ENCODE measurements at places on chromosomes 1 and 21.
A peak's percentile ranks its signal among the peaks of the same experiment; 100 is the strongest.

- no peak for DNase-seq
Observed at GRCh38 chr1:203308328-203308922, 3.1 kb downstream of the BTG2 start.

DNA sequence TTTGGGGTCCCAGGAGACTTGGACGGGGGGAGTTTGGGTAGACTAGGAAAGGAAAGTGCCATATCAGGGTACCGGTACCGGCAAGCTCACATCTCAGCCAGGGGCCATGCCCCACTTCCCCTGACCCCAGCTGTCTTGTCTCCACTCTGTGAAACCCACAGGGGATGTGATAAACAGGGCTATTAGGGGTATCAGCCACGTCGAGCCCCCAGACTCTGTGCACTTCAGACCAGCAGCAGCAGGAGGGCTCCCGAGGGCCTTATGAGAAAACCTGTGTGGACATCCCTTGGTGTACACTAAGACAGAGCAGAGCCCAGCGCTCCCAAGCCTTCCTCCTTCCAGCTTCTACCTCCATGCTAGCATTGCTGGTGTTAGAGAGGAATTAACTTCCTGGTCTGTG, 46.3 kb downstream of the TNNT2 start:
- DNase-seq: no peak

GRCh38 chr1:159071970-159072582, 4.5 kb downstream of the AIM2 start:
- DNase-seq: no peak

DNA sequence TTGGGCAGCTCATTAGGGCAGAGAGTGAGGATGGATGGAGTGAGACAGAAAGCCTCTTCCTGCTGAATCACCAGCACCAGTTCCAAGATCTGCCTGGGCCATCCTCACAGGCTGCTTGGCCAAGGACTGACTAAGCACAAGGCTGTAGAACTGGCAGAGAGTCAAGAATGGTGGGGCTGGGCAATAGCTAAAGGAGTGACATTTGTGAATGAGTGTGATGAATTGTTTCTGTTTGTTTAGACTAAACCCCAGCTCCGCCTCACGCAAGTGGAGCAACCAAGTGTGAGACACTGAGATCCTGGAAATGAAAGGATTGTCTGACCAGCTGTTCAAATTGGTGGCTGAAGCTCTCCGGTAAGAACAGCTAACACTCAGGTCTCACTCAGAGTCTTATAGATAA, 38.6 kb downstream of the BRINP2 start:
- peak; percentile 32 for DNase-seq

GRCh38 chr1:220890602-220891001, 11.4 kb downstream of the HLX start:
- no peak for DNase-seq

DNA sequence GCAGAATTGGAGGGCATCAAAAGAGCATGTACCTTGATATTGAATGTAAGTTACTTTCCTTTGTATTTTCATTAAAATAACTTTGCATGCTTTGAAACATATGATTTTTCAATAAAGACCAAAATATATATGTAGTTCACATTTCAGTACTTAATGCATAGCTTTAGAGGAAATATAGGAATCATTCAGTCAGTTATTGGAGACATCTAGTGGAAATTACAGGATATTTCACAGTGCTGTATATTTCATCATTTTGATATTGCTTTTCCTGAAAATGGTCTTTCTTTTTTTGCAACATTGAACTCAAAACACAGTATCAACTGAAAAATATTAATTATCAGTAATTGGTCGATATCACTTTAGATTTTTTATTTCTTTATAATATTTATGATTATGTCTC, 375.8 kb downstream of the NCAM2 start:
- no peak for DNase-seq

DNA sequence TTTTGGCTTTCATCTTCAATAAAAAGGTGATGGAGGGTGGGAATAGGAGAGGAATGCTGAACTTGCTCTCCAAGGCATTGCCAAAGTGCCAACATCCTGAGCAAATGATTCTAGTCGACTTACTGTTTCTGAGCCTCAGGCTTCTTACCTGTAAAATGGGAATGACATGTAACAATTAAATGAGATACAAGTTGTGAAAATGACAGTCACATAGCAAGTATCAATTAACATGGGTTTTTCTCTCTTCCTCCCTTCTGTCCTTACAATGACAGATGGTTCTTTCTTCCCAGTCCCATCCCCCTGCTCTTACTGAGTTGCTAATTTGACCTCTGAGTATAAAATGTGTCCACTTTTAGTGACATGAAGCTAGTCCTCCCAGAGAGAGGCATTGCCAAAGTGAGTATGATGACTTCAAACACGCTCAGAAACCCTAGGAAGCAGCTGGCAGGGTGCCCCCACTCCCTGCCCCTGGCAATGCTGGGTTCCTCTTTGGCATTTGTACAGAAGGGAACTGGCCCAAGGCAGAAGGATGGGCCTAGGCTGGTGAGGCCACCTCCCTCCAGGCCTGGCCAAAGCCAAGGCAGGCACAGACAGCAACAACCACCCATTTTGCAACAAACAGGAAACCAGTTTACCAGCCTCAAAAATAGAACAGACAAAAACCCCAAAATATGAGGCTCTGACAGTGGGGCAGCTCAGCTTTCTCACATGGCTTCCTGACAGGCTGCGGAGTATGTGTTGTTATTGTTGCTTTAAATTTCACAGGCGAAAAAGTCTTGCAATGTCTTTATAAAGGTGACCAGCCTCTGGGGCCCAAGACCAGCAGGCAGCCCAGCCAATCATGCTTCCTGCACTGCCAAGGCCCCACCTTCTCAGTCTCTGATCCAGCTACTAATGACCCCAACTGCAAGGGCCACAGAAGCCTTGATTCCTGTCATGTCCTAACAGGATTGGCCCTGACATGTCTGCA, 115.9 kb downstream of the HIVEP3 start:
- peak; percentile 25 for DNase-seq

GRCh38 chr21:14581902-14582457, 35.9 kb upstream of the SAMSN1 start:
- DNase-seq: no peak

- DNase-seq: peak; percentile 9
Observed at GRCh38 chr21:33196941-33197374, 32.8 kb upstream of the IFNAR2 start.

DNA sequence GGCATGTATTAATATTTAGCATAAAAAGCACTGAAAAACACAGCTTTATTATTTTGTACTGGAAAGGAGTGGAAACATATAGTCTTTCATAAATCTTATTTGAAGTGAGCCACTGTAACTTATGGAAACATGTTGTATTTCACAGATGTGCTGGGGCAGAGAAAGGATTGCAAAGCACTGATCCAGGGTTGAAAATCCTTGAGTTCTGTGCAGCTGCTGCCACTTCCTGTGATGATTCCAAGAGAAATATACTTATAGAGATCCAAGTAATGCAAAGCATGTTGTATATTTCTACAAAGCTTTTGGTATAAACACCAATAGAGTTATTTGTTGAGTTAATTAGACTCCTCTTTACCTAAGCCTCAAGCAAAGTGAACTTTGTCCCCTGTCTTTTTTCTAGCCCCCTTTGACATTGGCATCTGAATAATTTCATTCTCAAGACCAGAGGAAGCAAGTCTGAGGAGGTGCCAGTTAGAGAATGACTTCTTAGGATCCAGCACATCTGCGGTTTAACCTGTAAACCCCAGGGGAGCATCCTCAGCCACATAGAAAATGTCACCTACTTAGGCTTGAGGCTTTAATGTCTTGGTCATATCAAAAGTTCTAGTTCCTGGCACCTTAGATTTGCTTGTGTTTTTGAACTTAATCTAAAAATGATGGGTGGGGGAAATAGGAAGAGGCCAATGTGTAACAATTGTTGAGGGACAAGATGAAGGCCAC, 173.3 kb downstream of the FASLG start:
- DNase-seq: no peak

- DNase-seq: no peak
Observed at GRCh38 chr21:17903029-17903806, 84.1 kb upstream of the C21orf91 start.

DNA sequence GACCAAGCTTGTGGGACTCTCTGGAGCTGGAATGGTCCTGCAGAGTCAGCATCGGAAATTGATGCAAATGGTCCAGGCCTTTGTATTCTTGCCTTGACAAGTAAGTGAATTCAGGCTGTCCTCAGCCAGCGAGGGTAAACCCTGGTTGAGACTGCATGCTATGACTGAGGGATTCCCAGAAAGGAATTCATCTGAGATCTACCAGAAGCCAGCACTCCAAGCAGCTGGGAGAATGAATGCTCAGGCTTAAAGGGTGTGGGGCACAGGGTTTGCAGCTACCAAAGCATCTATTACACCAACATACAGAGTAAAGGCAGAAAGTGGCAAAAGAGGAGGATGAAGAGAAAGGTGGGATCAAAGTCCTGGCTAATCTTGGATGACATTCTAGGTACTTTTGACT, 257.0 kb upstream of the LYPLAL1 start:
- no peak for DNase-seq

DNA sequence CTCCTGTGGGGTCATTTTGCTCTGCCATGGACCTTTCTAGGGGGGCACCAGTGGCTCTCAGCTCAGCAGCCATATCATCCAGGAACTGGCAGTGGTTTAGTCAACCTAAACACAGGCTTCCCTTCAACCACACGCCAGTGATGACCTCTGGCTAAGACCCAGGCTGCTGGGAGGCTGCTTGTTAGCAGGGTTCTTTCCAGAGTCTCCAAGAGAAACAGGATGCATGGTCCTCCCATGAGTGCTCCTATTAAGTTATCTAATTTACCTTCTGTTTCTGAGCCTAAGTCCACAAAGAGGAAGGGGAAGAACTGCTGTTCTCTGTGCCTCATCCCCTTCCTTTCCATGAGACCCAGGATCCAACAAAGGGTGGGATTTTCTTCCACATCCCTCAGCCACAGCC, 137.3 kb upstream of the PLXNA2 start:
- no peak for DNase-seq

- DNase-seq: no peak
Observed at GRCh38 chr1:9444532-9444931, 94.7 kb upstream of the SLC25A33 start.

- DNase-seq: no peak
Observed at GRCh38 chr1:16397120-16397519, 30.1 kb downstream of the SZRD1 start.

GRCh38 chr1:160630523-160631451, 16.1 kb downstream of the SLAMF1 start:
- no peak for DNase-seq

DNA sequence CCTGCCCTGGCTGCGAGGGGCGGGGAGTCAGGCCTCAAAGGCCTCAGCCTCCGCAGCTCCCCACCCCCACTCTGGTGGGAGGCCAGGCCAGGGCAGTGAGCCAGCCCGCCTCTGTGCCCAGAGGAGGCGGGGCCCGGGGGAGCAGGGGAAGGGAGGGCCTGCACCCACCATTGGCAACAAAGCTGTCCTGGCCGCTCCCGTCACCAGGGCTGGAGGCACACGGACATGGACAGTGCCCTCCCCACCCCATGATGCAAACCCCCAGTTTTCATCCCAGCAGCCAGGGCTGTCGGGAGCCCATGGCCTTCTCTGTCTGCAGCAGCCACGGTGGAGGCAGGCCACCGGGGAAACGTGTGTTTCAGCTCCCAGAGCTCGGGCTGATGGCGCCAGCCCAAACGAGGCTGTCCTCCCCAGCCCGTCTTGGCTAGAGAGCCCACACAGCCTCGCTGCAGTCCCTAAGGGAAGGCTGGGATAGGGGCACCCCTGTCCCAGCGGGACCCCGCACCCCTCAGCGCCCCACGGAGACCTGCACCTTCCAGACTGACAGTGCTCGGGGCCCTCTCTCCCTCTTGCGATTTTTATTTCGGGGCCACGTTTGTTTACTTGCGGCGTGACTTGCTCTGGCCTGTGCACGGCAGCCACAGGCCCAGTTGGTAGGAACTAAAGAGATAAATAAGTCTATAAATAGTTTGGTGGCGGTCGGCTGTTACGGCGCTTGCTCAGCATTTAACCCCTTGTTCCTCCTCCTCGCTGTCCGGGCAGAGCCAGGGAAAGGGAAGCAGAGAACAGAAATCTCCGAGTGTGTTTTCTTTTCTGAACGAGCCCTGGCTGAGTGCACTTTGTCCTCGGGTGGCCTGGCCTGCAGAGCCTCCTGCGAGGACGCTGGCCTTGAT, 101.8 kb downstream of the PRDM16 start:
- DNase-seq: no peak

DNA sequence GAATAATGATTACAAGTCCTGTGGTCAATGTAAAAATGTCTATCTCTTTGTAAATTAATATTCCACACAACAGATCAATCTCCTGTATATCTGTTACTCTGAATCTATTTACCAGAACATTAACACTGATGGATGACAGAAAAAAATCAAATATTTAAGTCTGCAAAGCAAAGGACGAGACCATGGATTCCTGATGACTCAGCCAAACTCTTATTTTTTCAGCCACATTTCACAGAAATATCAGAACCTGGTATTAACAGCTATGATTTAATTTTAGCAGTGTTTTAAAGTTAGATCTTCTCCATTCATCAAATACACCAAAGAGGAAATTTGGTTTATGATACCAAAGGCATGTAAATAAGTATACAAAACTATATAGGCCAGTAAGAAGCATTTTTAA, 46.1 kb downstream of the FAF1 start:
- DNase-seq: no peak

- no peak for DNase-seq
Observed at GRCh38 chr1:186768906-186769305, 59.8 kb upstream of the PLA2G4A start.

GRCh38 chr1:119829625-119830024, 18.4 kb upstream of the REG4 start:
- DNase-seq: no peak

- no peak for DNase-seq
Observed at GRCh38 chr1:185645686-185646085, 88.5 kb upstream of the HMCN1 start.

GRCh38 chr1:227869279-227869842, 53.9 kb downstream of the PRSS38 start:
- DNase-seq: no peak

DNA sequence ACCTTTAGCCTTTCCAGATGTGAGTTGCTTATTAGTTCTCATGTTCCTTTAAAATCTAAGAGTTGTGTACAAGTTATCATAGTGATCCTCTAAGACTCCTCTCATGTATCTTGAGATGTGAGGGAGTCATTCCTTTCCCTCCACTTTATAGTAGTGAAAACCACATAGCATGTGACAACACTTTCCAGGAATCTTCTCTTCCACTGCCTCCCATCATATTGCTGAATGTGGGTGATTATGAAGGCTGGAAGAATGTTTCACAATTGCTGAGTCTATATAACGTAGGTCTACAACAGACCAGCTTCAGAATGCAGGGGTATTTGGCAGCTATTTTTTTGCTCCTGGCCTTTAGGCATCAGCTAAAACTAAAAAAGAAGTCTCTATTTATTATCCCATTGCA, 44.7 kb upstream of the LRRC7 start:
- no peak for DNase-seq

GRCh38 chr1:71557138-71557537, 476.3 kb upstream of the ZRANB2 start:
- no peak for DNase-seq

- DNase-seq: no peak
Observed at GRCh38 chr1:161182214-161182613, 4.9 kb upstream of the B4GALT3 start.

- DNase-seq: no peak
Observed at GRCh38 chr1:238384381-238384780, 493.7 kb upstream of the ZP4 start.
